NB4 (cell line): ENCODE measurements at places on chromosomes 4 and X.

- DNase-seq: no peak
Measured at GRCh38 chr4:175542786-175543185, 269.3 kb downstream of the GPM6A start.

DNA sequence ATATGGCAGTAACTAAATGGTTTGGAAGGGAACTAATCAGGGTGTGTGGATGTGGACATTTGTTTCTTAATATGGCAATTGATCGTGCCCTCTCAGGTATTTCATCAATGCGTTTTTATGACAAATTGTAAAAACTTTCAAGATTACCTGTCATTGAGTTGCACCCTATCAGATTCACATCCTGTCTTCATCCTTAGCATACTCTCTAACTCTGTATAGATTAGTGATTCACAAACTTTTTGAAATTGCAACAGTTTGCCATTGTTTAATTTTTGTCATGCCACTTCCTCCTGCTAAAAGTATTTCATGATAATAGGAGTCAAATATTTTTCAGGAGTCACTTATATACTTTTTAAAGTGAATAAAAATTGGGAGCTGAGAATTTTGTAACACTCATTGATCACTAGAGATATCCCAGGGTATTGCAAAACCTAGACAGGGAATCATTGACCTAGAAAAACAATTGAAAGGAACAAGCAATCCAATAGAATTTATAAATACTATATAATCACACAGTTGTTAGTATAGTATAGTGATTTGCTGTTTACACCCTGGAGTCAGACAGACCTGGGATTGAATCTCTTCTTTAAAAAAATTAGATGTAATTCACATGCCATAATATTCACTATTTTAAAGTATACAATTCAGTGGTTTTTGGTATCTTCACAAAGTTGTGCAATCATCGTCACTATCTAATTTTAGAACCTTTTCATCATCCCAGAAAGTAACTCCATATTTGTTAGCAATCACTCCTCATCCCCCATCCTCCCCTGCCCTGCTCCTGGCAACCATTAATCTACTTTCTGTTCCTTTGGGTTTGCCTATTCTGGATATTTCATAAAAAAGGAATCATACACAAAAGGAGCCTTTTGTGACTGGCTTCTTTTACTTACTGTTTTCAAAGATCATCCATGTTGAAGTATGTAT, 8.9 kb downstream of the MID2 start:
- DNase-seq: no peak

GRCh38 chrX:18955676-18956075, 28.2 kb downstream of the PHKA2 start:
- no peak for DNase-seq

DNA sequence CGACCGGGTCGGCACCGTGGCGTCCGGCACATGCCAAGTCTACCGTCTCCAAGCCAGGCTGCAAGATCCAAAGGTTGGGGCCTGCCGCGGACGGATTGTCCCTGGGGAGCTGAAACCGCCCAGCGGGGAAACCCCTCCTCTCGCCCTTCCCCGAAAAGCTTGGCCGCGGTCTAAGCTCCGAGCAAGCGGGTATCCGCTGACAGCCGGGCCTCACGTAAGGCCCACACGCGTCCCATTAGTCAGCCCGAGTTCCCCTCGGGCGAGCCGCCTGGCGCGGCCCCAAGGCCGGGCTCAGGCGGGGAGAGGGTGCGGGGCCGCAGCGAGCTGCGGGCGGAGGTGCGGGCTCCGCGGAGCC, 6.8 kb upstream of the BCOR start:
- peak; percentile 86 for DNase-seq

GRCh38 chr4:27046851-27047250, 186.2 kb downstream of the STIM2 start:
- DNase-seq: no peak

- no peak for DNase-seq
Measured at GRCh38 chr4:23268072-23268771, 575.5 kb downstream of the GBA3 start.

DNA sequence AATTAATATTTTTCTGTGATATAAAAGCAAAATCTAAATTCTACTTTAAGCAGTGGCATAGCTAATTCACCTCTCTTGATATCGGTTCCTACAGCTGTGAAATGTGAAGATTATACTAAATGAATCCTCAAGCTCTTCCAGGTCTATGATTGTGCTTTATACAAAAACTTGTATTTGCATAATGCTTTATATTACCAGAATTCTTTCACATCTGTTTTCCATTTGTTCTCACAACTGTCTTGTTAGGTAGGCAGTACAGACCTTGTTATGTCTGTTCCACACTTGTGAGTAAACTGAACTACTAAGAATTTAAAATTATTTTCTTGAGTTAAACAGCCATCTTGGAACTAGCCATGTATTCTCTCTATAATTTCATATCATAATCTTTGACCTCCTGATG, 184.9 kb downstream of the RAPGEF2 start:
- no peak for DNase-seq

GRCh38 chr4:187393531-187394344, 601.8 kb upstream of the ZFP42 start:
- DNase-seq: no peak

DNA sequence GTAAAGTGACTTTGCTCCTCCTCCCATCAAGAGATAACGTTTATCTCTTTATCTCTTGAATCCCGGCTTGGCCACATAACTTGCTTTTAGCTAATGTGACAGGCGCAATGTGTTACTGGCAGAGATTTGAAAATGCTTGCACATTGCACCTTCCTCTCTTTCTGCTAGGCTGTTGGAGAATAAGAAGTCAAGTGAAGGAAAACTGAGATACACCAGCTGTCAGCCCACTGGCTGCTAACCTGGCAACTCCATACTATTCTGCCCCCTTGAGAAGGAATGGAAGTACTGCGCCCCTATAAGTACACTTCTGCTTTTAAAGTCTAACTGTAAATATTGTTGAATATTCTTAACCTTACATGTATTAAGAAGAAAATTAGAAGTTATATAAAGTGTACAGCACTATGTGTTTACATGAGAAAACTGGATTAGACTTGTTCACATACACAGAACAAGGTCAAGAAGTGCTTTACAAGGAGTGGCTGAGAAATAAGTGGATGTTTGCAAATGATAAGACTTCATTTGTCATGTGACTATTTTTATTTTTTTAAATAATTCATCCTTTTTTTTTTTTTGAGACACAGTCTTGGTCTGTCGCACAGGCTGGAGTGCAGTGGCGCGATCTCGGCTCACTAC, 424.5 kb upstream of the CTSO start:
- peak; percentile 45 for DNase-seq

DNA sequence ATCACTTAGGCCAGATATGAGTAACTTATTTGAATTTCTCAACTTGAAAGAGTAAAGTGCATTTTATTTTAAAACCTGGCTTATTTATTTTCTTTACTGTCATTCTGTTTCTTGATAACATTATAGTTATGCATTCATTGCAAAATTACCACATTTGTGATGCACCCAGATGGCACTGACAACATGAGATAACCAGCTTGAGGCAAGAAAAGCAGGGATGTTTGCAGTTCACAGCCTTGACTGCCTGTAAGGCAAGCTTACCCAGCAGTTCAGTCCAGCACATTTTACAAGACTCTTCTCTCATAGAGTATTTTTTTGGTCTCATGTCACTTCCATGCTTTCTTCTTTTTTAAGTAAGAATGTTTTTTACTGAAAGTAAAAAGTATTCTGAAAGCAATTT, 25.3 kb upstream of the EPGN start:
- DNase-seq: no peak
